ENCODE measurements at places on chromosomes 16 and 17.

DNA sequence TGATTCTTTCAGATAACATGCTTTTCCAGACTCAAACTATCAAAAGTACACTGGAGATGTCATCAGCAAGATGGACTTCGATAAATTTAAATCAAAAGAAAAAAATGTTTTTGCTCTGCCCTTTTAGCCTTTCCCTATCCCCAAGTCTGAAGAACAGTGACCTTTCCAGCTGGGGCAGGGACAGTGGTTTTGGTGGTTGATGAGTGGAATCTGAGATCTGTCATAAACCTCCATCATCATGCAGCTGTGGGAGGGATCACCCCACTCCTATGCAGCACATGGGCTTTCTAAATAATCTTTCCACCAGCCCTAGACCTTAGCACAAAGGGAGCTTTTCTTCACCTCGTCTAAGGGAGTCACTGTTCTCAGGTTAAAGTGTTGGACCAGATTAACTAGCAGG, 869.5 kb upstream of the SOX9 start:
- DNase-seq = no peak

DNA sequence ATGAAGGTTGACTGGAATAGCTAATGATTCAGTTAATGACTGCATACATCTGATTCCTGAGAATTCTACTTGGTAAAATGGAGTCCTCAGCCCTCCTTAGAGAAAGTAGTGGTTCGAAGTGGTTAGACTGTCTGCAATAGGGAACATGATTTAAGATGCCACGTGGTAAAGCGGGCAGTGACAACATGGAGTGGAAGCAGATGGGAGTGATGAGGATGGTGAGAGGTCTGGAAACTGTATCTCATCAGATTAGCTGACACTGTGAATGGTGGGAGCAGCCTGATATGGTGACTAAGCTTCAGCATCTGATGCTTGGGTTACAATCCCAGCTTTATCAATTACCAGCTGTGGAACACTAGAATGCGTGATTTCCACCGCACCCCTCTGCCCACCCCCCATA, 8.4 kb downstream of the CDH11 start:
- DNase-seq = no peak

DNA sequence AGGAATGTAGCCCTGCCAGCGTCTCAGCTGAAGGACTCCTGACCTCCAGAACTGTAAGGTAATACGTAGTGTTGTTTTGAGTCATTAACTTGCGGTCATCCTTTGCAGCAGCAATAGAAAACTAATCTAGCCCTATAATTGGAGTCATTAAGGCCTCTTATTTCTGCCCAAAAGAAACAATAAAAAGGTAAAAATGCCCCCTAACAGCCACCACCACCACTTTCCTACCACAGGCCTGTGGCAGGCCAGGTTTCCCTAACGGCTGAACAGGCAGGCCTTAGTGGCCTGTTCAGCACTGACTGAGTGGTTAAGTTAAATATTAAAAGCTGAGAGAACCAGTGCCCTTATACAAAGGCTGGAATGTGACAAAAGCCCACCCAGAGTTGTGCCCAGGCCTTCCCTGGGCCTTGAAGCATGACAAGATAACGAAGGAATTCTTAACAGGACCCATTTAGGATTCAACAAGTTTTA, 286.5 kb upstream of the ERCC4 start:
- no peak for DNase-seq

DNA sequence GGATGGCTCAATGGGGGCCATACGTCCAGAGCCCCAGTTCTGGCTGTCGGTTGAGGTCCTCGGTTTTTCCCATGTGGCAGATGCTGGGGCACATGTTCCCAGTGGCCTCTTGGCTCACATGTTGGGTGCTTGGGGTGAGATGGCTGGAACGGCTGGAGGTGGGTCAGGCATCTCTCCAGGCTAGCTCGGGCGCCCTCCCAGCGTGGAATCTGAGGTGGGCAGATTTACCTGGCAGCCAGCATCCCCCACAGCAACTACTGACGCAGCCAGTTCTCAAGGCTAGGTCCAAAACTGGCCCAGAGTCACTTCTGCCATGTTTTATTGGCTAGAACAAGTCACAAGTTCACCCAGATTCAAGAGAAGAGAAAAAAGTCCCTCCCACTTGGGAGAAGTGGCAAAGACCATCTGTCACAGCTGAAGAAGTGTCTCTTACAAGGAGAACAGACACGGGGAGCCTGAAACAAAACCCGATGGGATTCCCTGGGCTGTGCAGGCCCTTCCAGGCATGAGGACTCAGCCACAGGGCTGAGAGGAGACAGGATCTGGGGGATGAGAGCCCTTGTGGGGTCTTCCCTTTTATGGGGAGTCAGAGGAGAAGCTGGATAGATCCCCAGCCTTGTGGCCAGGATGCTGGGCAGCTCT, 15.2 kb downstream of the ACE start:
- no peak for DNase-seq

DNA sequence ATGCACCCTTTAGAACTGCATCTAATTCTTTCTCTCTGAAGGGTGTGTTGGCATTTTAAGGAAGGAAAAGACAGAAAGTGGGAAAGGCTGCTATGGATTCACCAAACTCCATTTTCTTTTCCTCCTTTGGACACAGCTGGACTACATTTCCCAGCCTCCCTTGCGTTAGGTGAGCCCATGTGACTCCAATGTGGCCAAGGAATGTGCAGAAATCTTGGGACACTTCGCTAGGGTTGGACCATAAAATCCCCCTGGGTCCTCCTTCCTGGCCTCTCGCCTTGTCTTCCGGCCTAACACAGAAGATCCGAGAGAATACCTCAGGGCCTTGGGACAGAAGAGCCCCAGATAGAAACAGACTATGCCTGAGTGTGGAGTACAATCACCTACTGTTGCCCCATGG, 56.3 kb downstream of the ABCC12 start:
- no peak for DNase-seq

DNA sequence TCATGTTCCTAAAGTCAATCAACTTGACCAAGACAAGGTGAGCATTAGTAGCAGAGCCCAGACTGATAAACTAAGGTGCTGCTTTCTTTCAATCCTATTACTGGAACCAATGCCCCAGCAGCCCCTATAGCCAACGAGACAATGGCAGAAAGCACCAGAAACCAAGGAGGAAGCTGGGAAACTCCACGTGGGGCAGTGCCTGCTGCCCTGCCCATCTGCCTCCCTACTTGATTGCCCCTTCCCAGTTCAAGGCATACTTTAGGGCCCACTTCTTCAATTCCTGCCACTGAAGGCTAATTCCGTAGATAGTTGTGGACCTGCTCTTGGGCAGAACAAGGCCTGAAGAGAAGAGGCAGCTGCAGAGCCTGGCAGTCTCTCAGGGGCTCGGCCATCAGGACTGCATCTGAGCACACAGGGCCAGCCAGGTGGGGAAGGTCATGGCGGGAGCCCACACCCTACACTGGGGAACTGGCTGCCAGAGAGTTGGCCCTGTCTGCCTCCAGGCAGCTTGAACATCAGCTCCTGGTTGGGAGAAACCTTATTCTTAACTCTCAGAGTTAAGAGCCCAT, 30.9 kb downstream of the WSB1 start:
- DNase-seq = no peak

DNA sequence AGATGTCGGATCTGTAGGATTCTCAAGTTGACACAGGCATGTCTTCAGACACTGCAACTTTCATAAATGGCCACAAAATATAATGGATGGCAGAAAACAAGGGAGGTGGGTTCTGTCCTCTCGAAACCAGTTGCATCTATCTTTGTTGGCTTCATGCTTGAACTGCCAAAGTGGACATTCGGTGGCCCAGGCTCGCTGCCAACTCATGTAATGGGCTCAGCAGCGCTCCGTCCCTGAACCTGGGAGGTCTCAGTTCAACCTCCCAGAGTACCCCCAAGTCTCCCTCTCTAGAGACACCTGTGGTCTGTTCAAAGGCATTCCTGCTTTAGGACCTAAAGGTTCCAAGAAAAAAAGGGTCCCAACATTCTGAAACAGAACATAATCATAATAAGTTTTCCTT, 71.9 kb downstream of the NXN start:
- no peak for DNase-seq

GRCh38 chr17:78383725-78384471, 5.4 kb downstream of the PGS1 start:
- DNase-seq = peak; percentile 77

GRCh38 chr17:11807606-11808005, 189.7 kb downstream of the ZNF18 start:
- no peak for DNase-seq

DNA sequence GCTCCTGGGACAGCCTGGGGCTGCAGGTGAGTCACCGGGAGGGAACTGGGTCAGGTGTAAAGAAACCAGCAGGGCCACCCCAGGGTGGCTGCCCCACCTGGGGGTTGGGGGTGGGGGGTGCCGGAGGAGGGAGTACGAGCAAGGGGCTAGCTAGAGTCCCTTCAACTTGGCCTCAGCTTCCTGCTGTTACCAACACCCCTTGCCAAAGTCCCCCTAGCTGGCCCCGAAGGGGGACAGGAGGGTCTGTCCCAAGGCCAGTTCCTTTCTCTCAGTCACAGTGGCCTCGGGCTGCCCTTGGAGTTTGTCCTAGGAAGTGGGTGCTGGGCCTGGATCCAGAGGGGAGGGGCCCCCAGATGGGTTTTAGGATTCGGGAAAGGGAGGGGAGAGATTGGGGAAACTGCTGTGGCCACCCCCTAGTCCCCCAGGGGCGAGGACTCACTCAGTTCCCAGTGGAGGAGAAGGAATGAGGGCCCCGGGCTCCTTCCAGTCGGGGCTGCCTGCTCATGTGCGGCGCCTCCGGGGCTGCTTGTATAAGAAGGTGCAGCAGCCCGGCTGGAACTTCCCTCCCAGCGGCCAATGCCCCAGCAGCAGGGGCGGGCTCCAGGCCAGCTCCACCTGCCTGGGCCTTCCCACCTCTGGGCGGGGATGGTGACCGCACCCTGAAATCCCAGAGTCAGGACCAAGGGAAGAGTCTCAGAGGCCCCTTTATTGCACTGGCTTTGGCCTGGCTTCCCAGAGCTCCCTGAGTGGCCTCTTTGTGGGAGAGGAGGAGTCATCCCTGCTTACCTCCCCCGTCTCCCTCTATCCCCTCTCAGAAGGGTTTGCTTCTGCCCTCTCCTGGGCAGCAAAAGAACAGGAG, 7.3 kb downstream of the ARHGAP27 start:
- no peak for DNase-seq

GRCh38 chr17:69555056-69555455, 140.6 kb downstream of the MAP2K6 start:
- DNase-seq = no peak

GRCh38 chr16:78593352-78593751, 493.9 kb downstream of the WWOX start:
- DNase-seq = no peak

DNA sequence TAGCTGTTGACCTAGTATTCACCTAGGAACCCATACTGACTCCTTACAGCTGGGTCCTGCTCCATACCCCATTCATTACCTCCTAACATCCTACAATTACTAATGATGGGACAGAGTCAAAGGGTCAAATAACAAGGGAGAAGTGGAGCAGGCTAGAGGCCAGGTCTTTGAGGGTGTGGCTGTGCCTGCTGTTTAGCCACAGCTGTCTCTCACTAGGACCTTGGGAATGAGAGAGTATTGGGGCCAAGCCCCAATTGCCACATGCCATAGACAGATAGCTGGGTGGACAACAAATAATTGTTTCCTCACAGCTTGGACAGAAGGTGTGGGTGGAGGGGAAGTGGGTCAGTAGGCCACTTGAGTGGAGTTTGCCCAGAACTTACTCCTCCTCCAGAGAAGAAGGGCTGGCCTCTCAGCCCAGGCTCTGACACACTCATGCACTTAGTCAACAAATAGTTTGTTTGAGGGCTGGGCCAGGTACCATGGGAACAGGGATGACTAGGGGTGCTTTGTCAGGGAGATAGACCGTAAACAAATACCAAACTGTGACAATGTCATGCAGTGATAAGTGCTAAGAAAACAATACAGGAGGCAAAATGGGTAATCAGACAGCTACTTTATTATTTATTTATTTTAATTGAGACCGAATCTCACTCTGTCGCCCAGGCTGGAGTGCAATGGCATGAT, 10.2 kb upstream of the CENPT start:
- DNase-seq = peak; percentile 55

DNA sequence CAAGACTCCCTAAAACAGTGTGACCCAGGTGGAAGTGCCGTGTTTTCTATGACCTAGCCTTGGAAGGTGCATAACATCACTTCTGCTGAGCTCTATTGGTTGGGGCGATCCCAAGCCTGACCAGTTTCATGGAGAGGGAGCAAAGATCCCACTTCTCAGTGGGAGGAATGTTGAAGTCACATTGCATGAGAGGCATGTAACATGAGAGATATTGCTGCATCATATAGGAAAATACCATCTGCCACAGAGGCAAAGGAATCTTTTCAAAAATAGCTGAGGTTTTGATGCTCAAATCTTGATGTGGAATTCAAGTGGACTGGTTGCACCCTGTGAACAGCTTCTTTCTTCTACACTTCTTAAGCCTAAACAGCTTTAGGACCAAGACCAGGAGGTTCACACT, 56.4 kb upstream of the NLRP1 start:
- no peak for DNase-seq

- DNase-seq = no peak
These were observed 61.1 kb downstream of the SIAH1 start for GRCh38 chr16:48323783-48324775.

- peak; percentile 16 for DNase-seq
These were observed 351.9 kb downstream of the SEC14L1 start for GRCh38 chr17:77492446-77493237.

DNA sequence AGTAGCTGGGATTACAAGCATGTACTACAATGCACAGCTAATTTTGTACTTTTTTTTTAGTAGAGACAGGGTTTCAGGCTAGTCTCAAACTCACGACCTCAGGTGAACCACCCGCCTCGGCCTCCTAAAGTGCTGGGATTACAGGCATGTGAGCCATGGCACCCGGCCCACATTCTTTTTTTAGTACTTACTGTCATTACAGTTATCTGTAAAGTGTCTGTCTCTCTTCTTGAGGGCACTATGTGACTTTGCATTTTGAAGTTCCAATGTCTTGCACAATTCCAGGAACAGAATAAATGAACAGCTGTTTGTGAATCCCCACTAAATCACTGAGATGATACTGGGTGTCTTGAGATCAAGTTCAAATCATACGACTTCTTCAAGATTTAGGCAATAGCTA, 1540.3 kb downstream of the CDH11 start:
- DNase-seq = no peak

DNA sequence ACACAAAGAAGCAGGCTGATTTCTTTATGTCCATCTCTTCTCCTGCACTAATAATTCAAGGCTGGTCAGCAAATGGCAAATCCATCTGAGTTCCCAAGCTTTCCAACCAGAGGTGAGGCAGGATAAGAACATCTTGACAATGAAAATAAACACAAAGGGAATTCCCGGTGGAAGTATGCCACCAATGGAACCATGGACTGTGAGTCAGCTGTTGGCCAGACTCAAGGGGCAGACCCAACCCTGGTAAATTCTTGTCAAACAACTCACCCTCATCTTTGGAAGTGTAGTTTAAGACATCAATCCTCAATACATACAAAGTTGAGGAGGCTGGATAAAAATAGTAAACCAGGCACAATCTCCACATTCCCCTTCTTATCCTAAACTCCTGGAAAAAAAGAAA, 74.3 kb upstream of the CES5A start:
- no peak for DNase-seq

DNA sequence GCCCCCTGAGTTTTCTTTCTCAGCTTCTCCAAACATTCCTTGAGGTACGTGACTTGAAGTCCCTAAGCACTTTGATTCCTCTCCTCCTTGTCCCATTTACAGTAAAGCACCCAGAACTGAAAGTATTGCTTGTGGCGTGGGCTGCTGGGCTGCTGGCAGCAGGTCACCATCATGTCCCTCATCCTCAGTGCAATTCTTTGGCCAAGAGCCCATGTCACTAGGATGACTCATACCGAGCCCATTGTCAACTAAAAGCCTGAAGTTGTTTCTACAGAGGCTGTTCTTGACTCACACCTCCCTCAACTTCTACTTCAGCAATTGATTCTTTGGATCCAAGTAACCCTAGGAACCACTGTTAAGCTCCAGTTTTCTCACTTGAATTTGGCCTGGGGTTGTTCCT, 54.3 kb downstream of the KPNA2 start:
- DNase-seq = peak; percentile 46
